T-helper 17 cell (primary cell): ENCODE measurements at places on chromosomes 5 and 9.

- DNase-seq, result no peak
Measured at GRCh38 chr5:132457371-132458225, 33.0 kb downstream of the IRF1 start.

DNA sequence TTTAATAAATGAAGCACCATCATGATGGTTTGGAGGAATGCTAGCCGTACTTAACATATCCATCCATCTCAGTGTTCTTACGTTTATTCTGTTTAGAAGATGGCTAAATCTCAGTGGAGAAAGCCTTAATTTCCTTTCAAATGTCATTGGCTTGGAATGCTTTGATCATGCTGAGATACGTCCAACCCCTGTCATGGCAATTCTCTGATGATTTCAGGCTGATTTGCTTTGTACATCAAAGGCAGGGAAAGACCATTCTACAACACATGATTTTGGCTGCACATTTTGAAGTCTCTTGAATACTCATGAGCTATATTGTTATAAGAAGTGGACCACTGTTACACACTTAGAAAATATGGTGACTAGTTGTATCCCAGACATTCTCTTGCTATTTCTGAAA, 1048.4 kb downstream of the MAT2B start:
- DNase-seq, result no peak

- no peak for DNase-seq
Measured at GRCh38 chr9:2414465-2414864, 207.1 kb upstream of the VLDLR start.

- DNase-seq, result no peak
Measured at GRCh38 chr9:97773723-97774122, 76.6 kb upstream of the XPA start.

DNA sequence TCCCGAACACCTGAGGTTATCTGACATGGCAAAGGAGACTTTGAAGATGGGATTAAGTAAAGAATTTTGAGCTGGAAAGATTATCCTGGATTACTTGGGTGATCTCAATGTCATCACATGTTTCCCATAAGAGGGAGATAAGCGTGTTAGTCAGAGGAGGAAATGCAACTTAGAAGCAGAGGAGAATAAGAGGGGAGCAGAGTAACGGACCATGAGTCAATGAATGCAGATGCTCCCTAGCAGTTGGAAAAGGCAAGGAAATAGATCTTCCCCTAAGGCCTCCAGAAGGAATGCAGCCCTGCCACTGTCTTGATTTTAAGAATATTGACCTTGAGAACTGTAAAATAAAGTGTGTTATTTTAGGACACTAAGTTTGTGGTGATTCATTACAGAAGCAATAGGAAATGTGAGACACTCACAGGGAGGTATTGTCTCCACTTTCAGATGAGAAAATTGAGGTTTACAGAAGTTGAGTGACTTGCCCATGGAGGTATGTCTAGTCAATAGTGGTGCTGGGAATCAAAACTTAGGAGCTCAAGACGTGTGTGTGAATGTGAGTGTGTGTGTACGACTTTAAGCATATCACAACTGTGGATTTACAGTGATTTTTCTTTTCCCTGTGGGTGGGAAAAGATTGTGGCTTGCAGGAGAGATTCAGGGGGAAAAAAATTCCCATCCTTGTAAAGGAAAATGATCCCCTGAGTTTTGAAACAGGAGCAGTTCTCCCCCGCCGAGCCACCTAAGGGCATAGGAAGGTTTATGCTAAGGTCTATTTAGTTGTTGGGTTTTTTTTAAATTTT, 125.3 kb downstream of the TRIM32 start:
- DNase-seq, result no peak

GRCh38 chr9:72443855-72444254, 77.6 kb upstream of the TMC1 start:
- DNase-seq, result no peak

DNA sequence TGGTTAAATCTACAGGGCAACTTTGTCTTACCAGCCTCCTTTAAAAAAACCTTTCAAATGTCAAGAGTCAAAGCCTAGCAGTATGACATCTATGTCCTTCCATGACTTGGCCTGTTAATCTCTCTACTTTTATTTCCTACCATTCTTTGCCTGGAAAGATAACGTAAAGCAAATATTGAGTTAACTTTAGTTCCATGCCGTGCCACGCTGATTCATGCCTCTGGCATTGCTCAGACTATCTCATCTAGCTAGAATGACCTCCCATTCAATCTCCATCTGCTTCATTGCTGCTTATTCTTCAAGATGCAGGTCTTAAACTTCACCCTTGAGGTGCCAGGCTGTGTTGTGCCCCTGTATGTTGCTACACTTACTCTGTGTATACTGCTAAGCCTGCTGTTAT, 729.8 kb downstream of the EFNA5 start:
- DNase-seq, result no peak

DNA sequence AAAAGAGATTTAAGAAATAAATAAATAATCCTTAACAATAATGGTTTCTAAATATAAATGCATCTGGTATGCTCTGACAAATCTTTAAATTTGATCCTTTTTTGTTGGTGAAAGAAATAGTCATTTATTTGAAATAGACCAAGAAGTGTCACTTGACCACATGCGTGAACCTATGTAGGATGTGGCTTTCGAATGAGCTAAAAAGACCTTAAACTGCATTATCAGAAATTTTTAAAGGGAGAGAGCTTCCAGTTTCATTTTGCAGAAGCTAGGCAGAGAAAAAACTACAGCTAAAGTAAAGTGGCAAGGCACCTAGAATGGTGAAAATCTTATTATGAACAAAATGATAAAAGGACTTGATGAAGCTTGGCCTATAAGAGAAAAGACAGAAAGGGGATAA, 309.2 kb upstream of the EFNA5 start:
- no peak for DNase-seq

DNA sequence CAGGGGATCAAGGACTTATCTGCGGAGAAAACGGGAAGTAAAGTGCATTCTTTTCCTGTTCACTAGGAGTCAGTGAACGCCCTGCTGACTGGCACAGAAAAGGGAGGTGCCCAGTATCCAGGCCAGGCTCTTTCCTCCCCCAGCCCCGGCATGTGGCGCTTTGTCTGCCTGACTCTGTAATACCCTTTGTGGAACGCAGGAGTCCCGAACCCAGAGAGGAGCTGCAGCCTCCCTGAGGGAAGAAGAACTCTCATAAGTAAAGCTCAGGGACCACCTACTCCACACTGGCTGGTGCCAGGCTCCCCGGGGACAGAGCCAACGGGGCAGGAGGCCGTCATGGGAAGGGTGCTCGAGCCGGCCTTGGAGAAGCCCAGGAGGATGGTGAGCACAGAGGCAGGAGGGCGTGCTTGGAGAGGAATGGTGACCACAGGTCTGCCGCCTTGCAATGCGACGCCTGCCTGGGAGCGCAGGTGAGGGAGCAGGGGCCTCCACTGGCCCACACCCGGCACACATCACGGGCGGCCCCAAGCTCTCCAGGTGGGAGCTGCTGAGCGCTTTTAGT, 31.5 kb downstream of the VAV2 start:
- DNase-seq, result no peak

DNA sequence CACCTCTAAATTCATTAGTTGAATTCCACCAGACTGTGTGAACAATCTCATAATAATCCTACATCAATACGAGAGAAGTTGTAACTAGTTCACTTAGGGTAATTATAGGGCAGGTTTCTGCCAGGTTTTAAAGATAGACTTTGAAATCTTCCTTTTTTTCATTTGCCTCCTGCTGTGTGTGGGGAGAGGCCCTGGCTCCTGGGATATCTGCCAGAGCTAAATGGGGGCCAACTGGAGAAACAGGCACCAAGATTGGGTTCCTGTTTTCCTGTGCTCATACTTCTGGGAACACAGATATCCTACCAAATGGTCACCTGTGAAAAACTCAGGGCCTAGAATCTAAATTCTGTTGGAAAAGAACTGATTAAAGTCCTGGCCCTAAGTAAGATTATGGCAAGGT, 42.3 kb downstream of the SH3RF2 start:
- no peak for DNase-seq

- no peak for DNase-seq
Measured at GRCh38 chr5:128305341-128305740, 221.8 kb downstream of the SLC12A2 start.
